Activated T-cell treated with anti-CD3 and anti-CD28 coated beads, Interleukin-2, amount 50 U/mL, for 72 hours (primary cell): ENCODE measurements at places on chromosomes 1 and 21. TPM values are rescaled to one million over a fixed set of nuclear protein-coding genes. Genes with fewer than 3 reads are reported as not detected.

The FMO1 gene
- total RNA-seq: not detected

The SPATA17 gene
- not detected for total RNA-seq

The LMNA gene
- total RNA-seq: 159 TPM

The MYOG gene
- total RNA-seq: not detected

The KRTAP20-2 gene
- total RNA-seq: not detected

The UTS2 gene
- total RNA-seq: not detected

- no peak for DNase-seq
Observed at GRCh38 chr1:182768963-182769362, 20.6 kb upstream of the NPL start.

DNA sequence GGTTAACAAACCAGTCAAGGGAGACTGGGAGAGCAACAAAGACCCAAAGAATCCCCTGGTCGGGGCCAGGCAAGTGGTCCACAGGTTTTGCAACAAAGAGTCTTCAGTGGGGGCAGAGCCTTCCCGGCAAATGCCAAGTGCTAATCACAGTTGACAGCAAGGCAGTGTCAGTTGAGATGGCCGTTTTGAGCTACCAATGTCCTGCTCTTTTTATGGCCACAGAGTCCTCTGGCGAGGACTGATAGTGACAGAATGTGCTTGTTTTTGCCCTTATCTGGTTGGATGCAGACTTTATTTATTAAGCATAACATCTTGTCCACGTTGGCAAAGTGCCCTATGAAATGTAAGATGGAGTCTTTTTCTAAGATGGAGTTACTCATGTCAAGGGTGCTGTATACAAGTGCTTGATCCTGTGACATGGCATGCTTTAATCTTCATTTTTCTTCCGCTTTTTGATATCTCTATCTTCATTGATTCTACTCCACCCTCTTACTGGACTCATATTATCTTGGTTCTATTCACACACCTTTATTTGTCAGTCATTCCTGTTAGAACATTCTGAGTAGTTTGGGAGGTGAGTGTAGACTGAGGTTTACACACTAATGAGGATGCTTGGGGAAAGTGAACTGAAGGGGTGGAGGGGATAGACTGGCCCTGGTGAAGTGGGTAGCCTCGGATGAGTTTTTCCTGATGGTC lies 51.8 kb downstream of the KCNK1 start:
- DNase-seq: no peak

DNA sequence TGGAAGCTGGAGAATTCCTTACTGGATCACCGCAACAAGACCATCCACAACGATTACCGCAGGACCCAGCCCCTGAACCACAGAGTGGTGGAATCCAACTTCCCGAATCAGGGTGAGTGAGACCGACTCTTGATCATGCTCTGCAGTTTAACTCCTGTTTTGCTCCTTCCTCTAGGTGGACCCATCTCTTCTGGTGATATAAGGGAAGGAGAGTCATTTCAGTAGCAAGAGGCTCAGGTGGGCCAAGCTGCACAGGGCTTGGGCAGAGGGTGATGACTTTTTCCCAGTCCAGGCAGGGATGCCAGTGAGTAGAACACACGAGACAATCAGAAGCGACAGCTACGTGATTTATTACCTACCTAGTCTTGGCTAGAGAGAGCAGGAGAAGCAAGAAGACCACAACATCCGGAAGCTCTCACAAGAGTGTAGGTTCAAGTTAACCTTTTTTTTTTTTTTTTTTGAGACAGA lies 25.2 kb downstream of the CA6 start:
- DNase-seq: peak; percentile 59

GRCh38 chr1:81563632-81564031 lies 237.1 kb upstream of the ADGRL2 start:
- DNase-seq: no peak

DNA sequence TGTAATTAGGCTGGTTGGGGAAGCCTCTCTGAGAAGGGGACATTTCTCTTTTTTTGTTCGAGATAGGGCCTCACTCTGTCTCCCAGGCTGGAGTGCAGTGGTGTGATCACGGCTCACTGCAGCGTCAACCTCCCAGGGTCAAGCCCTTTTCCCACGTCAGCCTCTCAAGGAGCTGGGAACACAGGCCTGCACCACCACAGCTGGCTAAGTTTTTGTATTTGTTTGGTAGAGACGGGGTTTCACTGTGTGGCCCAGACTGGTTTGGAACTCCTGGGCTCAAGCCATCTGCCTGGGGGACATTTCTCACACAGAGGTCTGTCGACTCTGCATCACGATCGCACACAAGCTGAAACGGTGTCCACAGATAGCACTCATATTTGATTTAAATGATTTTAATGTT lies 39.7 kb downstream of the HUNK start:
- no peak for DNase-seq

- no peak for DNase-seq
Observed at GRCh38 chr1:36174713-36175112, 18.8 kb downstream of the MAP7D1 start.

GRCh38 chr1:109198043-109198695 lies 15.5 kb upstream of the SARS1 start:
- DNase-seq: no peak

DNA sequence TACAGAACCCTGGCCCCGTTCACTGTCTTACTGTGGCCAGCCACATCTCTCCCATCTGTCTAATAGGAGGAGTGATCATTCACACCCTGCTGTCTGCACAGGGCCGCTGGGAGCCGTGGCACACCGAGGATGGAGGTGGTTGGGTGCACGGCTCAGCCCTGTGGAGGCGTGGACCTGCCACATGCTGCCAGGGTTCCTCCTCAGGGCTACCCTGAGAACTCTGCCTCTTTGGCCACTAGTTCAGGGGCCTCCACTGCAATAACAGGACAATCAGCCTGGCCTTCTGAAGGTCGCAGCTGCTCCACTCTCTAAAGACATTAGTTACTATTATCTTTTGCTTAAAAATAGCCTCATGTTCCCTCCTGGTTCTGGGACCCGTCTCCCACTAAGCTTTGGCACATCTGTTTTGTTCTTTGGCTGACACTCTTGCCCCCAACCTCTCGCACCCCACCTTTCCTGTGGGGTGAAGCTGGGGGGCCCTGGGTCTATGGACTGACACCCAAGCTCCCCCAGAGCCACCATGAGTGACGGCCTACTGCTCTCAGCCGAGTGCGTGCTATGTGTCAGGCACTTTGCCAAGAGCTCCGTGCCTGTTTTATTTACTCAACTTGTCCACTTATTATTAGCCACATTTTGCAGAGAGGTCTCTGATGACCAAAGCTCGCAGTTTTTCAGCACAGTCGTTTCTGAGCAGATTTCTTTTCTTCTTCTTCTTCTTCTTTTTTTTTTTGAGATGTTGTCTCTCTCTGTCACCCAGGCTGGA lies 66.3 kb downstream of the ARHGEF10L start:
- no peak for DNase-seq

DNA sequence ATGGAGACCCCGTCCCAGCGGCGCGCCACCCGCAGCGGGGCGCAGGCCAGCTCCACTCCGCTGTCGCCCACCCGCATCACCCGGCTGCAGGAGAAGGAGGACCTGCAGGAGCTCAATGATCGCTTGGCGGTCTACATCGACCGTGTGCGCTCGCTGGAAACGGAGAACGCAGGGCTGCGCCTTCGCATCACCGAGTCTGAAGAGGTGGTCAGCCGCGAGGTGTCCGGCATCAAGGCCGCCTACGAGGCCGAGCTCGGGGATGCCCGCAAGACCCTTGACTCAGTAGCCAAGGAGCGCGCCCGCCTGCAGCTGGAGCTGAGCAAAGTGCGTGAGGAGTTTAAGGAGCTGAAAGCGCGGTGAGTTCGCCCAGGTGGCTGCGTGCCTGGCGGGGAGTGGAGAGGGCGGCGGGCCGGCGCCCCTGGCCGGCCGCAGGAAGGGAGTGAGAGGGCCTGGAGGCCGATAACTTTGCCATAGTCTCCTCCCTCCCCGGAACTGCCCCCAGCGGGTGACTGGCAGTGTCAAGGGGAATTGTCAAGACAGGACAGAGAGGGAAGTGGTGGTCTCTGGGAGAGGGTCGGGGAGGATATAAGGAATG lies 505 bp downstream of the LMNA start:
- DNase-seq: no peak

- peak; percentile 76 for DNase-seq
Observed at GRCh38 chr1:156511644-156512043, 11.1 kb upstream of the MEF2D start.

DNA sequence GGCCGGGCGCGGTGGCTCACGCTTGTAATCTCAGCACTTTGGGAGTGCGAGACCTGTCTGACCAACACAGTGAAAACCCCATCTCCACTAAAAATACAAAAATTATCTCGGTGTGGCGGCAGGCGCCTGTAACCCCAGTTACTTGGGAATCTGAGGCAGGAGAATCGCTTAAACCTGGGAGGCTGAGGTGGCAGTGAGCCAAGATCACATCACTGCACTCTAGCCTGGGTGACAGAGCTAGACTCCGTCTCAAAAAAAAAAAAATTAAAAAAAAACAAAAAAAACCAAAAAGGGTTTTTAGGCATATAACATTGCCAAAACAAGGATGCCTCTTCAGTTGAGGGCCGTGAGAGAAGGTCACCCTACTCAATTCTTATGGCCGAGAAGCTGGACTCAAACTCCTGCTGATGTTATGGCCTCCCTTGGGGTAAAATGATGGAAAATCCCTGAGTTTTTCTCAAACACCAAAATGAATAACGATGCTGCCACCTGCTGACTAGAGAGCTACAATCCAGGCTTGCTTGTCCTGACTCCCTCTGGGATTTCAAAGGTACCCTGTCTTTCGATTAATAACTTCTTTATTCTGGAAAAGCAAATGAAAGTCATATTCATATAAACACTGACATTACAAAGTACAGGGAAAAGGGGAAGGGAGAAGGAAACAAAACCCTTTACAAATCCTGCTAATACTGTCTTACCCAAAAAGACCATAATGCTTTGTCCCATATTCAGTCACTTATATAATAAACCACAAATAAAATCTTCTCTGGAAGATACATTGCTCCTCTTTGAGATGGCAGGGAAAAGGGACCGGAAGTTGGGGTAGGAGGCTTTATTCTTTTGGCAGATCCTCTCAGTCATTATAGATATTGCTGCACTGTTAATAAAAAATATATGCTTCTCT lies 10.7 kb downstream of the RAB42 start:
- peak; percentile 39 for DNase-seq

GRCh38 chr1:184792450-184792969 lies 37.9 kb upstream of the EDEM3 start:
- DNase-seq: no peak

- DNase-seq: no peak
Observed at GRCh38 chr1:11639372-11639771, 14.9 kb downstream of the FBXO2 start.
